ENCODE measurements at places on chromosomes 3 and 15. TPM values are rescaled to one million over a fixed set of nuclear protein-coding genes. Genes with fewer than 3 reads are reported as not detected.

Gene SLC30A4
- 6.7 TPM for total RNA-seq

- no peak for DNase-seq
Measured at GRCh38 chr15:80267658-80268057, 15.6 kb upstream of the CTXND1 start.

GRCh38 chr3:114308377-114308776 is 14.5 kb downstream of the TIGIT start:
- no peak for DNase-seq

- no peak for DNase-seq
Measured at GRCh38 chr3:122563717-122564025, 429 bp downstream of the PARP9 start.

- no peak for DNase-seq
Measured at GRCh38 chr3:9158865-9159630, 90.4 kb downstream of the SRGAP3 start.

- DNase-seq = no peak
Measured at GRCh38 chr3:126546549-126547239, 12.0 kb downstream of the C3orf22 start.
